Hypothalamus (tissue), 51 donors: ENCODE measurements at places on chromosomes 6 and 20.

DNA sequence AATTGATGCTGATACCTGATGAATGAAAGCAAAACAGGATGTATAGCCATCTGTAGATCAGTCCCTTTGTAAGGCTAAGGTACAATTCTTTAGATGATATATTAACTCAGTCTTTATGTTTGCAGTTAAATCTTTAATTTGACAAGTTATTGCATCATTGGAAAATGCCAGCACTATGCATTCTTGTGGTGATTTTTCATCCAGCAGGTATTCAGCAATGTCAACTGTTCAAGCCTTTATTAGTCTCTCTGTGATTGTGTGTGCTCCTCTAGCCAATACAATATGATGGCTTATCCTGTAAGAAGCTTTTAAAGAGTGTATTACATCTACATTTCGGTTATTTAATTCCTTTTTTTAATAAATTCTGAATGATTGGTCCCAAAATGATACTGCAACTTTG is 34.3 kb downstream of the HLA-DMB start:
- DNase-seq: no peak

- DNase-seq: no peak
These were observed 104.9 kb upstream of the TFAP2D start for GRCh38 chr6:50608421-50608820.

GRCh38 chr6:36757206-36757605 is 59.6 kb downstream of the RAB44 start:
- no peak for DNase-seq

DNA sequence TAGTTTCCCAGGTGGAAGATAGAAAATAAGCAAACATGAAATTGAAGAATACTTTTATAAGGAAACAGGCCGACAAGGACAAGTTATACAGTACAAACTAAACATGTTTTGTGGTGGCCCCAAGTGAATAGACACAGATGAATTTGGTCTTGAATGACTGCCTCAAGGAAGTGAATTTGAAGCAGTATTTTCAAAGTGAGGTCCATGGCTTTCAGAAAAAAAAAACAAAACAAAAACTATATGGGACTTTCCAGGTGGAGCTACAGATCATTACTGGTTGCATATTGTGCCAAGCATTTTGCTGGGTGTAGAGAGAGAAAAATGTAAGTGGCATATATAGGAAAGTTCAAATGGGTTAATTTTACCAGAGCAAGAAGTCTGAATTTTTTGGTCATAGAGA is 68.8 kb downstream of the CYB5R4 start:
- DNase-seq: no peak
